ENCODE measurements at places on chromosomes 7 and 10.

DNA sequence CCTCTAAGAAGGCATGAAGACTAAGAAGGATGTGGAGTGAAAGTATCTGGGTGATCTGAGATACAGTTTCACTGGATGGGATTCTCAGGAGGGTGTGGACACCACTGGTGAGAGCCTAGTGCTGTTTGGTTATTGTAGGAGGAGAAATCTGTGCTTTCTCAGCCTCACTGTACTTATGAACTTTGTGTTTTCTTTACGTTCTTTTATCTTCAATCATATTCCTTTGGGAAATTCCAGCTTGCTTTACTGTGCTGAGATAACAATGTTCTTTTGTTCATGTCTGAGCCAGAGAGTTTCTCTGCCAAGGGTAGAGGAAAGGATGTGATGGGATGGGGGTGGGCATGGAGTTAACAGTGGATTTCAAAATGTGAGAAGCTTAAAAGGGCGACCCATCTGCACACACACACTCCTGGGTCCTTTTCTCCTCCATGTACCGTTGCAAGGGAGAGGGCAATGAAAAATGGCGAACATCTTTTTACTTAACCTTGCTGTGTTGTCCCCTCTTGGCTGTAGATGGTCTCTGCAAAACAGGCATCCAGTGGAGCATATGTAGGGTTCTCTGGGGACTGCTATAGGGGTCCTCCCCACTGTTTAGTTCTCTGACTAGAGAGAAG is 25.0 kb upstream of the TAX1BP1 start:
- peak; percentile 88 for DNase-seq

- DNase-seq: no peak
Measured at GRCh38 chr10:8085251-8085650, 30.8 kb downstream of the GATA3 start.

DNA sequence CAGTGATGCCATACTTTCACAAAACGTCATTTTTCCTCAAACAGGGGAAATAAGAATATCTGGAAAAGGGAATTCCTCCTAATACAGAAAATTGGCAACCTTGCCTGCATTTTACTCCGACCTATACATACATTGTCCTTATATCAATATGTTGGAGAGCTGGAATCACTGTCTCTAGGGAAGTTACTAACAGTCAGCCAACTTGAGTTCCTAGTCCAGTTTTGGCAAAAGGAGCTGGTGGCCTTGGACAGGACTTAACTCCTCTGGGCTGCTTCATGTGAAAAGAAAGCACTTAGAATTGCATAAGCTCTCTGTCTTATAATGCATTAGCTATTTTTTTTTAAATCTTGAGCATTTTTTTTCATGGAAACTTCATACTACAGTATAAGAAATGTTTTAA is 174.2 kb upstream of the HGF start:
- peak; percentile 22 for DNase-seq

DNA sequence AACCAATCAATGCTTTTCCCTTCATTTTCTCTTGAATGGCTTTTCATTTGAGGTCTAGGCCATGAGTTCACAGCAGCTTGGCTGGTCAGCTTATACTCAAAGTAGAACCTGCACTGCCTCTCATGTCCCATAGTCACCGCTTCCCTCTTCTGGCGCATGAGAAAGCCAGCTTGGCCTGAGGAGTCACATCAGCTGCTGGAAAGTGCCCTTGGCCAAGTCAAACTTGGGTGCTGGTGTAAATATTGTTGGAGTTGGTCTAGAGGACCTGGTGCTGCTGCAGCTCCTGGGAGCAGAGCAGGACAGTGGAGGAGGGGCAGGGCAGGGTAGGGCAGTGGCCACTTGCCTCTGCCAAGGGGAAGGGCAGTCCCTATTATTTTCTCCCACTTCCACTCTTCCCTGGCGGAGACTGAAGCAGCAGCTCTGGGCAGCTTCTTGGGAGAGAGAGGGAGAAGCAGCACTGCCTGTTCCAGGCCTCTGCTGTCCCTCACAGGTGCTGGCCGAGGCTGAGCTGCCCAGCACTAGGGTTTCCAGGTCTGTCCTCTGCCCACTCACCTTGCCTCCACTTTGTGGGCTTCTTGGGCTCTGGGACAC is 12.8 kb downstream of the UBE2D4 start:
- no peak for DNase-seq

DNA sequence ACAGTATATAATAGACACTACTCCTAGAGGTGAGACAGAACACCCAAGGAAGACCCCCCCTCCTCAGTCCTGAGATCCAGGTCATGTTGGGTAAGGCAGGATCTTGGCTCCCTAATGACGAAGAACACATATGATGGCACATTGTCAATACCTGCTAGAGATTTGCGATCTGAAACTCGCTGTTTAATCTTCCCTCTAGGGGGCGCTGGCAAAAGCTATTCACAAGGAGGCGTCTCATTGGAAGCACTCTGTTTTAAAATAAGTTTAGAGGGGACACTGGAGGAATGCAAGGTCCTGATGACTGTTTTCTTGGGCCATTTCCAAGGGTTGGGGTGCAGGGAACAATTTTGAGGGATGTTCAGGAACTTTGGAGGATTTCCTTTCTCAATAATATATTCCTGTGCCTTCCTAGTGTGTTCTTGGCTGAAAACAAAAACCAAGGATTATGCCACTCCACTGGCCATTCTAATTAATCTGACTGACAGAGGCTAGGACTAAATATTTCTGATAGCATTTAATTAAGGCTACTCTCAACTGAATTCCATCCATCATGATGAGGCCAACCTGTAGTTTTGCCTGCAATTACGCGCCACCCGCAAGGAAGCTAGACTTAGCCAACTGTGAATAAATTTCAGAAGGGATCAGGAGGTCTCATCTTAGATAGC is 1013.8 kb upstream of the MBL2 start:
- DNase-seq: no peak

GRCh38 chr7:107304063-107304462 is 135.3 kb downstream of the HBP1 start:
- no peak for DNase-seq

DNA sequence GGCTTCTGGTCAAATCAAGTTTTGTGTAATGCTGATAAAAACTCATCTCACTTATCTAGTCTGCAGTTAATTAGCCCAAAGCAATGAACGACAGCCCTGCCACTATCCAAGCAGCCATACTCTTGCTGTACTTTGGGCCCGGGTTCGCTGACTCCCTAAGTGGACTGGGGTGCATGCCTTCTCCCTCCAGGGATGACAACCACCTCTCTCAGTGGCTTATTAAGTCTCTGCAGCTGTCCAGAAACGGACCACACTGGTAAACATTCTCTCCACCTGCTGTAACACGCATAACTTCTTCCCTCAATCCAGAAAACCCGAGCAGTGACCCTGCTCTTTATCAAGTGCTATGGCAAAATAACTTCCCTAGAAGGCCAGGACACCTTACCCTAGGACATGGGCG is 3.9 kb downstream of the FBXW4 start:
- no peak for DNase-seq

- peak; percentile 86 for DNase-seq
Measured at GRCh38 chr7:32506266-32507054, 11.2 kb downstream of the AVL9 start.

- DNase-seq: no peak
Measured at GRCh38 chr10:71878327-71879034, 27.4 kb upstream of the PSAP start.

DNA sequence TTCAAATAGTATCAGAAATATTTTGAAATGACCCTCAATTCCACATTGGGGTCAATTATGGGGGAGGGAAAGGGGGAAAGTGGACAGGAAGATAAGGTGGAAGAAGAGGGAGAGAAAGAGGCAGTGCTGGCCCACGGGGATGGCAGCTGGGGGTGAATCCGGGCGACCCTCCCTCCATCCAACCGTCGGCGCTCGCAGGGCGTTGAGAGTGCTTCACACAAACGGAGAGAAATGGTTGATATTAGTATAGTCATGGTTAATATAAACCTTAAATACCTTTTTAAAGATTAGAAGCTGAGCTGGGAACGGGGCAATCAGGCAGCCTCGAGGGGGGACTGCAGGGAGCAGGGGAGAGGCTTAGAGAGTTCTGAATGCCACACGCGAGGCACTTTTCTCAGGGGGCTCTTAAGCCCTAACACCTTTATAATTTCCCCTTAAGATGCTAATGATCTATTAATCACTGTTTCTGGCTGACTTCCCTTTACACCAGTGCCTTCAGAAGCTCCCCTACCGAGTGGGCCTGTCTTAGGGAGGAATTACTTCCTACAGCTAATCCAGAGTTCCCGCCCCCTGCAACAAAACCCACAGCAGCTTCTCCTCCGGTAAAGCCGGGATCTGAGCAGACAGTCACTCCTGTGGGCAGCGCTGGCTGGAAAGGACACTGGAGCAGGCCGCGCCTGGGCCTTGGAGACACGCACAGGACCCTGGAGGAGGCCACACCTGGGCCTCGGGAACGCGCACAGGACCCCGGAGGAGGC is 39.5 kb downstream of the PRKAG2 start:
- DNase-seq: no peak

DNA sequence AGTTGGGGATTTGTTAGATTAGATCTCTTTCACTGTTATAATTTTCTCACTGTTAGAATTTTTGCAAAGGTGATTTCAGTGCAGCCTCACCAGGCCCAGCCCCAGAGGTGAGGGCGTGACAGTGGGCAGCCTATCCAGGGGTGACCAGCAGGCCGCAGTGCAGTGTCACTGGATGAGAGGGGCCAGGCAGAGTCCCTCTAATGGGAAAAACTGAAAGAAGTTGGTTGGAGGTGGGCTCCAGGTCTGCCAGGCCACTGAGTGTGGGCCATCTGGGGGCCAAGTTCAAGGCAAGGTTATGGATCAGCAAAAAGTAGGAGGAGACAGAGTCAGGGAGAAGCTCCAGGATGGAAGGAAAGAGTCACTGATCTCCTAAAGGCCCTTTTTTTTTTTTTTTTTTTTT is 90.5 kb upstream of the SDK1 start:
- no peak for DNase-seq

- no peak for DNase-seq
Measured at GRCh38 chr7:115968596-115968995, 62.0 kb downstream of the TFEC start.

DNA sequence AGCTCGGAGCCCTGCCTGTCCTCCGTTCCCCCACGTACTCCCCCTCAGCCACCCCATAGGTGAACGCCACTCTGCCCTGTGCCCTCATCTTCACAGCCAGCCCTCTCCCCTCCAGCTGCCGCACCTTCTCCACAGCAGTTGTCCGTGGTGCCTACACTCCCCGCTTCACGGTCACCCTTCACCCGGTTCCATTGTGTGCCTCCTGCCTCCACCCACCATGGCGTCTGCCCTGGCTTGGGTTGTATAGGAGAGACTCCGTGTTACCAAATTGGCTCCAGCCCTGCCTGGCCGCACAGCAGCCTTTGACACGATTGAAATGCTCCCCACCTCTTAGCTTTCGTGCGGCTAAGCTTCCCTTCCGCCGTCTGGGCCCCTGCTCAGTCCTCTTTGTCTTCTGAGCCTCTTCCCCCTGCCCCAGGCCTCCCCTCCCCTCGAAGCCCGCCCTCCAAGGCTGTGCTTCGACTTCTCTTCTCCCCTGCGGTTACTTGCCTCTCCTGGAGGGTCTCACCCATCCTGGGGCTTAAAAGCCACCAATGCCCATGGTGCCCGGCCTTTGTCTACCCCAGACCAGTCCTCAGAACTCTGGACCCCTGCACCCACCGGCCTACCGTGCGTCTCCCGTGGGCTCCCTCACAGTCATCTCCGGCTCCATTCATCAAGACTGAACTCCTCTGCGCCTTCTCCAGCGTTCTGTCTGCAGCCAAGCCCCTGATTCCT is 18.5 kb upstream of the NODAL start:
- no peak for DNase-seq

GRCh38 chr7:24119852-24120251 is 164.1 kb upstream of the NPY start:
- no peak for DNase-seq

- no peak for DNase-seq
Measured at GRCh38 chr7:133065301-133065700, 16.6 kb downstream of the CHCHD3 start.

DNA sequence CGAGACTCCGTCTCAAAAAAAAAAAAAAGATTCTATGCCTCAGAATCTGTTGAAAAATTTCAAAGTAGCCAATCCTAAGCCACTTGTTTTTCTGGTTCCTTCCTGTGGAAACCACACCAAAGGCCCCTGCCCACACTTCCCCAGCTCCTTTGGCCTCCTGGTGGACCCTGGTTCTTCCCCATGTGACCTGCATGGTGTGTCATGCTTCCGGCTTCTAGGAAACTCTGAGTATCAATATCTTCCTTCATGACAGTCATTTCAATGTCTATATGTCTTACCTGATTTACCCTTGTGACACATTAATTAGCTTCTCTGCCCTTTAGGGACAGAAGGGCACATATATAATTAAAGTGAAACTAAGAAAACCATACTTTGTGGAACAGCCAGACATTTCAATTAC is 80.4 kb upstream of the GRB10 start:
- no peak for DNase-seq

GRCh38 chr7:105963038-105963667 is at the start of gene CDHR3:
Gene CDHR3, plus strand, starts transcription at chr7:105963264. Its CDS starts 55 bp downstream, at chr7:105963319.
- no peak for DNase-seq

DNA sequence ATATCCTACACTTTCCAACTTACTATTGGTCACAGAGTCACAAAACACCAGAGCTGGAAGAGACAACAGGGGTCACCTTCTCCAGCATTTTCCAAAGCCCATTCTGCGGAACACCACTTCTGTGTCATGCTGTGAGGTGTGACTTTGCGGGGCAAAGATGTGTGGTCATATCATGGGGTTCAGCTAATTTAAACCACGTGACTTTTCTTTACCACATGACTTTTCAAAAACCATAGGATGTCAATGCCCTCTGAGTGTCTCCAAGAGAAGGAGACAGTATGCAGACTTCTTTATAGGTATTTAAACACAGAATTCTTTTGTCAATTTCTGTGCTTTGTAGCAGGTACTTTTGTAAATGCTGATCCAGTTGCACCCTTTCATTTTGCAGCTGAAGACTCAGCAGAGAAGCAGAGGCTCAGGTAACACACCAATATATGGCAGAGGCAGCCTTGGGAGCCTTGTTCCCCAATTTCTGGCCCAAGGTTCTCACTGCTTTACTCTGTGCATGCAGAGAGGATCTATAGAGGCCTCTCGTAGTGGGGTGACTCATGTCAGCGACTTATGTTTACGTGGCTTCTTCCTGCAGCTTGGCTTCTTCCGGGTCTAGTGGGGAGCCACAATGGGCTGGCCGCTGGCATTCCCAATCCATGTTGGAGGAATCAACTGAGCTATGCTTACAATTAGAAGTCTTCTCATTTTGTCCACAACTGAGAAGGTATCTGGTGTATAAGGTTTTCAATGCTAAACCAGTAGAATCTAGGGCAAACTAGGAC is 104.0 kb upstream of the RHOBTB1 start:
- DNase-seq: no peak

- peak; percentile 70 for DNase-seq
Measured at GRCh38 chr10:88493691-88494483, 89.2 kb downstream of the RNLS start.

GRCh38 chr10:62589689-62590088 is 214.8 kb upstream of the ADO start:
- peak; percentile 44 for DNase-seq

GRCh38 chr7:16989811-16990413 is 108.1 kb upstream of the AGR3 start:
- peak; percentile 98 for DNase-seq

- DNase-seq: no peak
Measured at GRCh38 chr10:78857193-78857592, 211.6 kb upstream of the ZMIZ1 start.

DNA sequence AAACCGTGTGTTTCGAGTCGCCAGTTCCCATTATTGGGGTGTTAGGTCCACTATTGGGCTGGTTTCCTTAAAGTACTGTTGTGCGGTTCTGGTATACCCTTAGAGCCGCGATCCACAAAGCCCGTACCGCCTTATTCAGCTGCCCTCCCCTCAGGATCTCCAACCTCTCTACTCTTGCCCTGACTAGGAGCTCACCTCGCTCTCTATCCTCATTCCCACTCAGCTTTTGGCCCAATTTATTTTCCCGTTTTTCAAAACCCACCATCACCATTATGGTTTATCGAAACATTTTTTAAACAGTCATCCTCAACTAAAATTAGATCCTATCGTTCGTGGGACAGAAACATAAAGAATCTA is 461 bp upstream of the ETV1 start:
- DNase-seq: no peak

All from fibroblast of pulmonary artery (primary cell).